ENCODE measurements at places on chromosomes 2 and 18.

DNA sequence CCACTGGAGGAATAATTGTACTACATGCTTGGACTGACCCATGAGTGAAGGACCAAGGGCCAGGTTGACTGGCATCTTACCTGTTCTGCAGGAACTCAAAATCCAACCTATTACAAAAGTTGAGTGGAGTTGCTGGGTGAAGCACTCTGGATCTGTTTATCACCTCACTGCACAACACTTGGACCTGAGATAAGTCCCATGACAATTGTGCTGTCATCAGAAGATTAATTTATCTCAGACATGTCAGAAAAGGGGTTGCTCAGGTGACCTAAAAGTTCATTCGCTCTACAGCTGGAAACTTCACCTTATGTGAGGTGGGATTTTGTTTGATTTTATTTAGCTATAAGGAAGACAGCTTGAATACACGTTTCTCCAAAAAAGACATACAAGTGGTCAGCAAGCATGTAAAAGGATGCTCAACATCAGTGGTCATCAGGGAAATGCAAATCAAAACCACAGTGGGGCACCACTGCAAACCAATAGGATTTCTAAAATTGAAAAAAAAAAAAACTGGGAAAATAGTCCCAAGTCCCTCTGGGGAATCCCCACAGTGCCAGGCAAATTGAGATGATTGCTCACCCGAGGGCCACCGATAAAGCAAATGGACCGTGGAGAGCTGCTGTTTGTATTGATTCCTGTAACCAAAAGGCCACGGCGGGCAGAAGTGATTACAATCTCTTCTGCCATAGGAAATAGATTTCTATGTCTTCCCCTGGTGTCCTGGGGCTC lies 65.8 kb upstream of the SLC35F5 start:
- DNase-seq, result peak; percentile 25

DNA sequence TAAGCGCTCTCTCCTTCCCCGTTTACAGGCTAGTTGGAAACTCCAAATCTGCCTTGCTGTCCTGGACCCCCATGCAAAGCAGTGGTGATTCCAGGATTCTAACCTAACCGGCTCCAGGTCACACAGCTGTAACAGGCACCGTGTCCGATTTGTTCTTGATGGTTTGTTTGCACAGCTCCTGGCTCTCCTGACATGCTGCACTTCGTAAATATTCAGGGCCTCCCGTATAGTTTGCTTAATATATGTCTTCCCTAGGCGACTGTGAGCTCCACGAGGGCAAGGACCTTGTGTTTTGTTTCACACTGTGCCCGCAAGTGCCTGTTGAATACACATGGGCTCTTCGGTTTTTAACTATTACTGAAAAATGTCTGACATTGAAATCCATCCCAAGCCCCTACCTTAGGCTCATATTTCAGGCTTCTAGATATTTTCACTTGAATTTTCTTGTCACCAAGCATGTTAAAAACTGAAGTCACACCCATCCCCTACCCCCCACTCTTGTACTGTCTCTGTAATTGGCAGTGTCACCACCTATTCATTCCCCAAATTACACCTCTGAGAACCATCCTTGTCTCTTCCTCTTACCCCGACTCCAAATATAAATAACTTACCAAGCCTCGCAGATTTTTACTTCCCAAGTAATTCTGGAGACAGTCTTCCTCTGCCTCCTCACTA lies 1.0 kb upstream of the PUM2 start:
- no peak for DNase-seq

GRCh38 chr2:119644186-119644585 lies 34.8 kb upstream of the TMEM177 start:
- DNase-seq, result no peak

GRCh38 chr2:113977060-113977659 lies 87.3 kb downstream of the ACTR3 start:
- no peak for DNase-seq

GRCh38 chr2:232196802-232197201 lies 181.7 kb upstream of the ALPP start:
- DNase-seq, result no peak

DNA sequence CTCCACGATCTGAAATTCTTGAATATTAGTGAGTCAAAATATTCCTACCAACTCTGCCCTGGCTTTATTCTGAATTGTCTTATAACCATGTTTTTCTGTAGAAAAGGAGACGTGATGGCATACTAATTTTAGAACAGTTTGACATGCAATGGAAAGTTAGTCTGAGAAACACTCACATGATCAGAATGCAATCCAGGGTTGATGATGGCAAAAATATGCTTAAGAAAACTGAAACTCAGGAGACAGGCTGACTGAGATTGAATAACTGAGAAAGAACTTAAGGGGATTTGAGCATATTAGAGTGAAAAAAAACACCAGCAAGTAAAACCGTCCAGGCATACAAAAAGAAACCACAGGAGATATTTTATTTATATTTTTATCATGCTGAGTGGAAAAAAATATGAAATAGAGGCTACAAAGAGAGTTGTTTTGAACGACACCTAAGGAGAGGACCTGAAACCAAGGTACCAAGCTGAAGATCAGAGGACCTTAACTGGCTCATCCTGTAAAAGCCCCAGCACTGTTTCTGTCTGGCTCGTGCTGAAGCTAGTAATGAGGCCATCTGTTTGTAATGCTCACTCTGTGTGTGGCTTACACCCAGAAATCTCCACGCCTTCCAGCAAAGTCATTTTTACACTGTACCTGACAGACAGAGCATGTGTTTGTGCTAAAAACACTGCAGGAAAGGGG lies 437.2 kb upstream of the PKDCC start:
- DNase-seq, result no peak

DNA sequence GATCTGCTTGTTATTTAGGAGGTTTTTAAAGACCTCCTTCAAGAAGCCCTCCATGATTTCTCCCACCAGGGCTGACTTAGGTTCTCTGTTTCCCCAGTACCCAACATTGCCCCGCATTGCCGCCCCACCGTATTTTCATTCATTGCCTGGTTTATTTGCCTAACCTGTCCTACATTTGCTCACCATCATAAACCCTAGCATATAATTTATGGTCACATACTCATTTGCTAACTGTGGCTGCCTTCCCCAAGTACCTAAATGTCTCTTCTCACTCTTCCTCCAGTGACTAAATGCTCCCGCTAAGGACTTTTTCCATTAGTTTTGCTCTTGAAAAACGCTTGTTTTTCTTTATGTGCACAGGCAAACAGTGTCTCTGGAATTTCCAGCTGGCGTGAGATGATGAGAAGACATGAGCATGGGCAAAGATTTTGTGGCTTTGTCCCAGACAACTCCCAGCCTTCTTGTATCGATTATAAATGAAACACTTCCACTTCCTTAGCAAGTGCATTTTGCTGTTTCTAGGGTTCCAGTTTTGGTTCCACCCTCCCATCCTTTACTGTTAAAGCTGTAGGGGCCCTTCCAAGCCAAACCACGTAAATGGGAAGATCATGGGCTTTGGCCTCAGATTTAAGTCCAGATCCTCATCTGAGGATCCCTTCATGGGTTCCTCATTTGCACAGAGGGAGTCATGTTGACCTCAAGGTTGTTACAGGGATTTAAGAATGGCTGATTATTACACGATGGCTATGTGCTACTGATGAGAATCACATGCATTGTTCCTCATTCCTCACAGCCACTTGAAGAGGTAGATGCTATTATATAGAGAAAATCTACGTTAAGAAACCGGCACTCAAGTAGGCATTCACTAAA lies 21.0 kb upstream of the ARMC9 start:
- no peak for DNase-seq

DNA sequence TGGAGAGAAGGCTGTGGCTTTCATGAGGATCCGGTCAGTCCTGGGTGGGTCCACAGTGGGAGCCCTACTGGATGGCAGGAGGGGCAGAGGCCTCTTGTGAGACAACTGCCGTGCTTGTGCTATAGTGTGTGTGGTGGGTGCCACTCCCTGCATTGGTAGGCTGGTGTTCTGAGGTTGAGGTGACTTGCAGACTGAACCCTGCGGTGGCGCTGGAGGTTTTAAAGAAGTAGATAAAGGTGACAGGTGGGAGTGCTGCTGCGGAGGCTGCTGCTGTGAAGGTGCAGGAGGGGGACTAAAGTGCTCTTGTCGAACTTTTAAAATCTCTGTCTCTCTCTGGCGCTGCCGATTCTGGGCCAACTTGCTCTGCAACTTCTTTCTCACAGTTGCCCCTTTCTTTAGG lies 29.7 kb downstream of the INO80D start:
- no peak for DNase-seq

- DNase-seq, result no peak
Measured at GRCh38 chr18:58612315-58613055, 16.4 kb downstream of the ALPK2 start.

- DNase-seq, result no peak
Measured at GRCh38 chr2:138504546-138505235, 3.1 kb downstream of the SPOPL start.

GRCh38 chr2:217418090-217418489 lies 558.2 kb upstream of the TNP1 start:
- DNase-seq, result no peak

DNA sequence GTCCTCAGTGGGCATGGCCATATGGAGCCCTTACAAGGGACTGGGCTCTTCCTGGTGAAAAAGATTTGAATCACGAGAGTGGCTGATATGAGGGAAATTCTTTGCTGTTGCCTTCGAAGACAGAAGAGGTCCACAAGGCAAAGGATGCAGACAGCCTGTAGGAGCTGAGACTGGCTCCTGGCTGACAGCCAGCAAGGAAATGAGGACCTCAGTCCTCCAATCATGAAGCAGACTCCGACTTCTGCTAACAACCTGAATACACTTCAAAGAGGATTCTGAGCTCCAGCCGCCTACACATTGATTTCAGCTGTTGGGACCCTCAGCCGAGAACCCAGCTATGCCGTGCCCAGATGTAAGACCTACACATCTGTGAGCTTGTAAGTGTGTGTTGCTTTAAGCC lies 3.0 kb upstream of the ST8SIA5 start:
- DNase-seq, result no peak

DNA sequence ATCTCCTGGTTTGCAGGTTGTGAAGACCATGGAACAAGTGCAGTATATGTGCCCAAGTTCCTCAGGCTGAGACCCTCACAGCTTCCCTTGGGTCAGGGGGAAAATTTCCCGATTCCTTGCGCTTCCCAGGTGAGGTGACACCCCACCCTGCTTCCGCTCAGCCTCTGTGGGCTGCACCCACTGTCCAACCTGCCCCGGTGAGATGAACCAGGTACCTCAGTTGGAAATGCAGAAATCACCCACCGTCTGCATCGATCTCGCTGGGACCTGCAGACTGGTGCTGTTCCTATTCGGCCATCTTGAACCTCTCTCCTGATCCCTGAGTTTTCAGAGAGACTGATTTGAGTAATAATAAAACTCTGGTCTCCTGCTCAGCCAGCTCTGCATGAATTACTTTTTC lies 30.6 kb downstream of the CHCHD5 start:
- no peak for DNase-seq

DNA sequence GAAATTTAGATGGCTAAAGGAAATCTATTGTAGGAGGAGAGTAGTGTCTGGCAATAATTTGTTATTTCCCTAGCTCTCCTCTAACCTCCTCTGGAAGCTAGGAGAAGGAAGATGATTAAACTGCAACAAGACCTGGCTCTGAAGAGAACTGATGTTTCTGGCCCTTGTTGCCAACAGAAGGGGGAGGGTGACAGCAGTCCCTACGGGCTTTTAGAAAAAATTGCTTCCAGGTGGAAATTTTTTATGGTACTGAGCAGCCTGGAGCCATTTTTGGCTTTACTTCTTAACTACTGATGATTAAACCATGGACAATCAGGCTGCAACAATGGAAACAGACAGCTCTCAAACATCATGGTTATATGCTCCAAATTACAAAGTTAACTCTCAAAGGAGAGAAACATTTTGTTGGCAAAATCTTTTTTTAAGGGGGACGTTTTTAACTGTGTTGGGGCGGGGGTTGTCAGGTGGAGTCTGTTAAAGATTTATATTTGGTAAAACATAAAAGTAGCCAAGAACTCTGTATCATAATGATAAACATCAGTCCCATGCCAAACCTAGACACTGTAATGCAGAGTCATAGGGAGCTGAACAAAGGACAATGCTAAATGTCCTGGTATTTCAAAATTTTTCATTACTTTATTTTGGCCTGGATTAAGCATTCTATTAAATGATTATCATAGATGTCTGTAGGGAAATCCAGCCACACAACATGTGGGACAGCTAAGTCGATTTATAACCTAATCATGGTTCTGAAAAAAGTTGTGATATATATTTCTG lies 70.0 kb downstream of the EXOC6B start:
- no peak for DNase-seq

DNA sequence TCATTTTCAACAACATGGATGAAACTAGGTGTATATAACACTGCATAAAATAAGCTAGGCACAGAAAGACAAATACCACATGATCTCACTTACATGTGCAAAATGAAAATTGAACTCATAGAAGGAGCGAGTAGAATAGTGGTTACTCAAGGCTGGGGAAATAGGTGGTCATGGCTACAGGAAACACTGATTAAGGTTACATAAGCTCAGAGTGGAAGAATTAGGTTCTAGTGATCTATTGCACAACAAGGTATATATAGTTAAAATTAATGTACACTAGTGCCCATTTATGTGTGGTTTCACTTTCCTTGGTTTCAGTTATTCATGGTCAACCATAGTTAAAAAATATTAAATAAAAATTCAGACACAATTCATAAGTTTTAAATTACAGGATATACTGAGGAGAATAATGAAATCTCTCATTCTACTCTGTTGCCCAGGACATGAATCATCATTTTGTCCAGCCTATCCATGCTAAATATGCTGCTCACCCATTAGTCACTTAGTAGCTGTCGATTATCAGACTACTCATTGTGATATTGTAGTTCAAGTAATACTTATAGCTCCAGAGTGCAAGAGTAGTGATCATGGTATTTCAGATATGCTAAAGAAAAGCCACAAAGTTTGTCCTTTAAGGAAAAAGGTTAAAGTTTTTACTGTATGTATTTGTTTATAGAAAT lies 1530.9 kb upstream of the LRRTM1 start:
- no peak for DNase-seq

DNA sequence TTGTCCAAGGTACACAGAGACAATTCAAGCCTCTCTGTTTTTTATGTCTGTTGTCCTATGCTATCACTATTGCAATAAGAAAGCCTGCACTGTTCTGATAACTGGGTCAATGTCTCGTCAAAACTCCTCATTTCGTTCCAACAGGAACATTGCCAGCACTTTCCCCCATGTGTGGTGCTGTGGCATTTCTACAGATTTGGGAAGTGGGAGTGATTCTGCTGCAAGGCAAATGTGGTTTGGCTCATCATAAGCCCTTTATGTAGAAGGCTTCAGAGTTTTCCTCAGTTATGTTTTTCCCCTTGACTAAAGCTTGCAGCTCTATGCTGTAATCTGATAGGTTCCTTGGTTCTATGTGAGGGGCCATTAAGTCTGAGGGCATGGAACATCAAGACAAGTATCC lies 324.1 kb upstream of the TCF4 start:
- no peak for DNase-seq

- DNase-seq, result no peak
Measured at GRCh38 chr2:217655651-217656050, 347.1 kb downstream of the TNS1 start.

- DNase-seq, result no peak
Measured at GRCh38 chr2:215361876-215362561, 50.2 kb downstream of the ATIC start.

Measured in hematopoietic multipotent progenitor cell treated with erythropoietin and hydrocortisone succinate and interleukin-3 and kit ligand, for 8 days (in vitro differentiated cells).